ENCODE measurements at places on chromosomes 7 and 10.

DNA sequence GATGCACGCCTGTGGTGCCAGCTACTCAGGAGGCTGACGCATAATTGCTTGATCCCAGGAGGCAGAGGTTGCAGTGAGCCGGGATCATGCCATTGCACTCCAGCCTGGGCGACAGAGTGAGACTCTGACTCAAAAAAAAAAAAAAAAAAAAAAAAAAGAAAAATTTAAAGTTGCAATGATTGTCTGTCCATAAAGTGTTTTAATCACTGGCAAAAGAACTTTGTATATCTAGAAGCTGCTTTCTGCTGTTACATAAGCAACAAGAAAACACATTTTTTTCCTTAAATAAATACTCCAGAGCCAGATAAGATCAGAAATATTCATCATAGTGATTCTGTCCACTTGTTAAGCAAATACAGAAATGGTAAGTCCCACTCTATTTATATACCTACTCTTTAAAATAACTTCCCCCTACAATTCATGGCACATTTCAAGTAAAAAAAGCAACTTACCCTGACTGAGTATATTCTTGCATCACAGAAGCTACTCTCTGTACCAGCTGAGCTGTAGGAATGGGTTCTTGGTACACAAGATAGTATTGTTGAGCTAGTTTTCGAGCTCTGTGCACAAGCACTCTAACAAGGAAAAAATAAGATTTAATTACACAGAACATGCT is 7.6 kb downstream of the PSMA2 start:
- DNase-seq: no peak

- no peak for DNase-seq
Measured at GRCh38 chr10:94403380-94404213, 1.3 kb downstream of the TBC1D12 start.

DNA sequence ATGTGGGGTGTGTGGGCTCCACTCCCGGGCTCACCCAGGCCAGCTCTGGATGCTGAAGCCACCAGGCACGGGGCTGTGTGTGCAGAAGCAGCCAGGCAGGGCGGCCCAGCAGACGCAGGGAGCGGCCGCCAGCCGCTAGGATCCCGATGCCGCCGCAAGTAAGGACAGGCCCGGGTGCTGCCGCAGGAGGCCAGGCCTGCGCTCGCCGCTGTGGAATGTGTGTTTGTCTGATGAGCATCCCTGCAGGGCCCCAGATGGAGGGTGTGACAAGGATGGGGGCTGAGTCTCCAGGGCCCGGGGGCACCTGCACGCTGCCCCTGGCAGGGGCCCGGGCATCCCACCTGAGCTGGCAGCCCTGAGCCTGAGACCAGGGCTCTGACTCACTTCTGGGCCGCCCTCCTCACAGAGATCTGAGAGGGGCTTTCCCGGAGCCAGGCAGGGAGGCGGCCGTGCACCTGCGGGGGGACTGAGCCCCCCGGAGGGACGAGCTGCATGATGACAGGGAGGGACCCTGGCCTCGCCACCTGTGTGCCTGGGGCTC is 101.5 kb downstream of the FOXL3 start:
- no peak for DNase-seq

DNA sequence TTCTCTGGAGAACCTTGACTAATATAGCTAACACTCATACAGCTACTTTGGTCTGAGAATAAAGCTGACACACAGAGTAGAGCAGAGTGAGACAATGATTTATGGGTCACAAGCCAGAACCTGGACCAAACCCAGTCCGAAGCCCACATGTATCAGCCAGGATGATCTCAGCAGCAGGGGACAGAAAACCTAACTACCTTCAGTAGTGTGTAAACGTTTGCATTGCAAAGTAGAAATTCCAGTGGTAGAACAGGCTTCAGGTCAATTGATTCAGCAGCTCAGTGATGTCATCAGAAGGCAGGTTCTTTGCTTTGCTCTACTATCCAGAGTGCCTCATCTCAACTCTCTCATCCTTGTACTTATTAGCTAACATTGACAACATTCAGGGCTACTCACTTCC is 62.5 kb upstream of the PALS2 start:
- DNase-seq: no peak

DNA sequence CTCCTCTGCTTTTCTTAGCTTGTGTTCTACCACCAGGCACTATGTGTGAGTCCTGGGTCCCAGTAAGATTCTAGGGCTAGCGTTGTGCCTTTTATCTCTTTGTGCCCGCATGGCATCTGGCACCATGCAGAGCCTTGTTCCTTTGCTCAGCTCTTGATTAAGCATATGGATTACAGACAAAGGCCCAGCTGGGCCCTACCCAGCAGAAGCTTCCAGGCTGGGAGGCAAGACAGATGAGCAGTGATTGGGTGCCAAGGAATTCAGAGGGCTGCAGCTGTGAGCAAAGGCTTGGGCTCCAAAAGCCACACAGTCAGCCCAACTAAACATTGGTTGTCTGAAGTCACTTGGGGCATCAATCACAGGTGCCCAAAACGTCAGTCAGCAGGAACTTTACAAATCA is 2.0 kb downstream of the ACSM6 start:
- no peak for DNase-seq
